ENCODE measurements at places on chromosomes 5 and 9.

GRCh38 chr9:110752766-110753165 lies 84.2 kb downstream of the MUSK start:
- no peaks in the 10 kb centered on the region for H3K27me3 ChIP-seq
- no peak for DNase-seq
- no peak overlapping the region for H3K27ac ChIP-seq
- no peaks in the 10 kb centered on the region for H3K4me1 ChIP-seq

DNA sequence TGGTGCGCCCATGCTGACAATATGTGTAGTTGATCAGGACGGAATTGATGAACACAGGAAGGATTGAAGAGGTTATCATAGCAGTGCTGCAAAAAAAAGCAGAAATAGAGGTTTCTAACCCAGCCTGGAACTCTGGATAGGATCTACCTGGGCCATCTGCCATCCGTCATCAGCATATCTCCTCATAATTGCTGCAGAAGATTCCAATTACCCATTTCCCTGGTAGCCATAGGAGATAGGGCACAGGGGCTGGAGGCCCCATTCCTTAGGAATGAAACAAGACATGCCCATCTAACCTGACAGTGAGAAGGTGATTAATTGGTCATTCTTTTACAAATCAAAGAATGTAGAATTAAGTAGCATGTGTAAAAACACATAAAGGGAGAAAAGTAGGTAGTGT lies 60.3 kb upstream of the TRIM32 start:
- DNase-seq: no peak
- H3K4me3 ChIP-seq: no peak overlapping the region
- no peaks in the 10 kb centered on the region for H3K36me3 ChIP-seq
- no peaks in the 10 kb centered on the region for H3K27me3 ChIP-seq

GRCh38 chr5:132026516-132027008 lies 15.1 kb upstream of the ACSL6 start:
- H3K4me3 ChIP-seq: no peak overlapping the region
- H3K36me3 ChIP-seq: no peaks in the 10 kb centered on the region
- no peaks in the 10 kb centered on the region for H3K27me3 ChIP-seq
- H3K27ac ChIP-seq: no peak overlapping the region

GRCh38 chr9:83071626-83072025 lies 8.7 kb upstream of the RASEF start:
- H3K4me3 ChIP-seq: no peak overlapping the region
- no peak overlapping the region for H3K27ac ChIP-seq
- no peaks in the 10 kb centered on the region for H3K27me3 ChIP-seq

GRCh38 chr9:134895908-134896833 lies 15.6 kb downstream of the FCN2 start:
- no peak overlapping the region for H3K4me3 ChIP-seq
- H3K36me3 ChIP-seq: no peaks in the 10 kb centered on the region
- H3K27me3 ChIP-seq: peaks cover 4% of the 10 kb centered on the region
- H3K4me1 ChIP-seq: no peaks in the 10 kb centered on the region
- no peak overlapping the region for H3K27ac ChIP-seq

DNA sequence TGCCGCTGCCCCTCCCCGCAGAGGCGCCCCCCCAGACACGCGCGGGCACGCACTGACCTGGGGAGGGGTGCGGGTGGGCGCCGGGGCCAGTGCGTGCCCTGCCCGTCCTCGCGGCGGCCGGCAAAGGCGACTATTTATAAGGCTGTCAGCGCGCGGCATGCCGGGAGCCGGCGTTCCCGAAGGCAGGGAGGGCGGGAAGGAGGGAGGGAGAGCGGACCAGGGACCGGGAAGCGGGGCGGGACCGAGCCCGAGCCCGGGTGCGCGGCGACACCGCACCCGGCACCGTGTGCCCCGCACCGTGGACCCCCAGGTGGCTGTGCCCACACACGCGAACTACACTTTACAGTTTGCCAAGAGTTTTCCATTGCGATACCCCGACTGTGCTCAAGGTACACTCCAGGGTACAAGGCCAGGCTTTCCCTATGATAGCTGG lies at the start of gene AK1:
AK1 (minus strand) TSS at position 110 of the 433 bp plus-strand sequence. CDS start 3,058 bp downstream, outside the sequence.
- DNase-seq: no peak
- no peaks in the 10 kb centered on the region for H3K36me3 ChIP-seq
- H3K4me1 ChIP-seq: peaks cover 9% of the 10 kb centered on the region
- H3K27ac ChIP-seq: no peak within 1 kb of the TSS
- no peak within 1 kb of the TSS for H3K4me3 ChIP-seq
- peaks cover 5% of the 10 kb centered on the region for H3K27me3 ChIP-seq

GRCh38 chr5:128641861-128642260 lies 103.8 kb upstream of the FBN2 start:
- no peak overlapping the region for H3K4me3 ChIP-seq
- no peak overlapping the region for H3K27ac ChIP-seq
- no peaks in the 10 kb centered on the region for H3K4me1 ChIP-seq
- H3K36me3 ChIP-seq: no peaks in the 10 kb centered on the region

DNA sequence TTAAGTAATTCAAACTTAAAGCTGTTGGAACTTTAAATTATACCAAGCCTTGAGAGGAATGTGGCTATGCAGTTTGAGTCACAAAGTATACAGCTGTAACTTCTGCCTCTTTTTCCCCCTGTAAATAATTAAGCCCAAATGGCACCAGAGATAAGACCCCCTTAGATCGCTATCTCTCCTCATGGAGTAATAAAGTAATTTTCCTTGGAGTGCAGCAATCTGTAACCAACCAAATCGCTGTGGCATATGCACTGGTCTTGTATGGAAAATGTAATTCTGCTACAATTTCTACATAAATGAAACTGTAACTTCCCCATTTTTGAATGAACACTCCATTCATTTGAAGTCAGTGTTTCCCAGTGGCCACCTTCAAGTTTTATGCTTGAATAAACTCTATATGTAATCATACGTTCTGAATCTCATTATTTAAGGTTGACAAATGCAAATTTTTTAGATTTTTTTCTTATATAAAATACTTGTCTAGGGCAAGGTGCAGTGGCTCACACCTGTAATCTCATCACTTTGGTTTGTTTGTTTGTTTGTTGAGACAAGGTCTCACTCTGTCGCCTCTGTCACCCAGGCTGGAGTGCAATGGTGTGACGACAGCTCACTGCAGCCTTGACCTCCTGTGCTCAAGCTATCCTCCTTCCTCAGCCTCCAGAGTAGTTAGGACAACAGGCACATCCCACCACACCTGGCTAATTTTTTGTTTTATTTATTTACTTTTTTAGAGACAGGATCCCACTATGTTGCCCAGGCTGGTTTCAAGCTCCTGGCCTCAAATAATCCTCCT lies 12.3 kb downstream of the SUSD1 start:
- H3K36me3 ChIP-seq: no peaks in the 10 kb centered on the region
- DNase-seq: no peak
- no peak overlapping the region for H3K27ac ChIP-seq
- H3K4me1 ChIP-seq: no peaks in the 10 kb centered on the region

DNA sequence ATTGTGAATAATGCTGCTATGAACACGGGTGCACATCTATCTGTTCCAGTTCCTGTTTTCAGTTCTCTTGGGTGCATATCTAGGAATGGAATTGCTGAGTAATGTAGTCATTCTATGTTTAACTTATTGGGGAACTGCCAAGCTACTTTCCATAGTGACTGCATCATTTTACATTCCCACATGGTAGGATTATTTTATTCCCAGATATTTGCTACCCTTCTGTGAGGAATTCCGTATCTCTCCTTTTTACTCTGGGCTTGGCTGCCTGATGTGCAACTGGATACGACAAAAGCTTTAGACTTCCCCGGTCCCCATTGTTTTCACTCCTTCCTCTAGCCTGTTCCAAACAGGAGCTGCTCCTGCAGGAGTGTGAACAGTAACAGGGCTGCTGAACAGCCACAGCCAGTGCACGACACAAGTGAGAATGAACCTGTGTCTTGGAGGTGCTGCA lies 7.2 kb downstream of the TAS2R1 start:
- H3K27ac ChIP-seq: no peak overlapping the region
- no peak overlapping the region for H3K4me3 ChIP-seq
- H3K36me3 ChIP-seq: no peaks in the 10 kb centered on the region
- no peaks in the 10 kb centered on the region for H3K4me1 ChIP-seq
- H3K27me3 ChIP-seq: no peaks in the 10 kb centered on the region

DNA sequence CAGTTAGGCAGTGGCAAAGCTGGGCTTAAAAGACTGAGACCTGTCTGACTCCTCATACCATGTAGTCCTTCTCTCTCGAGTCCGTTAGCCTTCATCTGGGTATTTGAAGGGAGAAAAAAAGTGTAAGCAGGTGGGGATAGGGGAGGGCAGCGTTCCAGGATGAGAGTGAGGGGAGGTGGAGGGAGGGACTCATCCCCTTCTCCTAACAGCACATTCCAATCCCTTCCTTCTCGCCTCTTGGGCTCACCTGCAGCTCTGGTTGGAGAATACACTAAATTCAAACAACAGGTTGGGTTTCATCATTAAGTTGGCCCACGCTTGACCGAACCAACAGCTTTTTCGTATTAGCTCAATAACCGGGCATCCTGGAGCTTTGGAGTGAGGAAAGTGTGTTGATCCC lies 3.6 kb downstream of the NEURL1B start:
- H3K4me1 ChIP-seq: peaks cover 16% of the 10 kb centered on the region
- H3K4me3 ChIP-seq: no peak overlapping the region
- no peak for DNase-seq
- H3K27ac ChIP-seq: no peak overlapping the region

DNA sequence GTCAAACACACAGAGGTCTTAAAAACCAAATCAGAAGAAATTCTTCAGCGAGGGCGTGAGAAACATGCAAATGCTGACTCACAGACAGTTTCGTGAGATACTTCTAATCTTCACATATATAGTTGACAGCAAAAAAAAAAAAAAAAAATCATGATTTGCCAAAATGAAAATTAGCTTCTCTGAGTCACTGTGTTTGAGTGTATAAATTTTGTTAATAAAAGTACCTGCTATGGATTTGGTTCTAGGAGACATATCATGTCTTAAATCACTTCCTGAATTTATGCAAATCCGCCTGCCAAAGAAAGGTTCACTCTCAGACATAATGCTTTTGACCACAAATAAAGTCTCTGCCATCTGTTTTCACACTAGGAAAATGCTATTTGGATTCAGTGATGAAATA lies 114.3 kb downstream of the SLC1A3 start:
- H3K4me1 ChIP-seq: peaks cover 21% of the 10 kb centered on the region
- no peak overlapping the region for H3K27ac ChIP-seq
- H3K36me3 ChIP-seq: no peaks in the 10 kb centered on the region
- H3K4me3 ChIP-seq: no peak overlapping the region

DNA sequence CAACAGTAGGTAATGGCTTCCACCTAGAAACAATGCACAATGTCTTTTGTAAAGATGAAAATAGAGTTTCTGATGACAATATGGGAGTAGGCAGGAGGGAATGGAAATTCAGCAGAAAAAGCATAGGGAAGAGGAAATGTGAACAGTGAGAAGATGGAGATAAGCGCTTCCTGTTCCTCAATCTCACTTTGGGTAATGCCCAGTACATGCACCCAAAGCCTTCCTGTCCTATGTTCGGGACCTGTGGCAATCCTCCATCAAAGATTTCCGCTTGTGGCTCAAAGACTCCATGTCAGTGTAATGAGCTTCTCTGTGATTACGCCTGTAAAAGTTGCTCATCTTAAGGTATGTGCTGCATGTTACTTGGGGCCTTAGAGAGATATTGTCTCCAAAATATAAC lies 2.7 kb downstream of the UGT3A1 start:
- no peak for DNase-seq
- no peak overlapping the region for H3K4me3 ChIP-seq
- H3K27me3 ChIP-seq: peaks cover 6% of the 10 kb centered on the region
- no peaks in the 10 kb centered on the region for H3K4me1 ChIP-seq

DNA sequence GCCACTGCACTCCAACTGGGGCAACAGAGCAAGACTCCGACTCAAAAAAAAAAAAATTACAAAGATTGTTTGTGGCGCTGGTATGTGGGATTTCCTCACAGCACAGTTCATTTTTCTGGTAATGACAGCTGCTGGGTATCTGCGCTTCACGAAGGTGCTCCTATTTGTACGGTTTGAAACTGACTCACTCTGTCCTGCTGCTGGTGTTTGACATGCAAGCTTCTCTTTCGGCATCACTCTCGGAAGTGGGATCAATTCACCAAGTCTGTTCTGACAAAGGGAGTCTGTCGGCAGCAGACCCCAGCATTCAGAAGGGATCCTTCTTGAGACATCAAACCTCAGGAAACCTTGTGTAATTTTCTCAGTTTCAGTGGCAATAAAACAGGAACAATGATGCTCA lies 26.3 kb downstream of the MAML1 start:
- no peak for DNase-seq
- peaks cover 54% of the 10 kb centered on the region for H3K4me1 ChIP-seq
- peaks cover 2% of the 10 kb centered on the region for H3K36me3 ChIP-seq
- H3K27me3 ChIP-seq: no peaks in the 10 kb centered on the region
- H3K27ac ChIP-seq: no peak overlapping the region
- no peak overlapping the region for H3K4me3 ChIP-seq

- no peaks in the 10 kb centered on the region for H3K27me3 ChIP-seq
- no peak for DNase-seq
- no peaks in the 10 kb centered on the region for H3K4me1 ChIP-seq
- no peak overlapping the region for H3K4me3 ChIP-seq
- no peaks in the 10 kb centered on the region for H3K36me3 ChIP-seq
- no peak overlapping the region for H3K27ac ChIP-seq
These were observed 5.6 kb downstream of the ADAMTSL2 start for GRCh38 chr9:133539991-133540697.
